ENCODE measurements at places on chromosomes 11 and 22.

DNA sequence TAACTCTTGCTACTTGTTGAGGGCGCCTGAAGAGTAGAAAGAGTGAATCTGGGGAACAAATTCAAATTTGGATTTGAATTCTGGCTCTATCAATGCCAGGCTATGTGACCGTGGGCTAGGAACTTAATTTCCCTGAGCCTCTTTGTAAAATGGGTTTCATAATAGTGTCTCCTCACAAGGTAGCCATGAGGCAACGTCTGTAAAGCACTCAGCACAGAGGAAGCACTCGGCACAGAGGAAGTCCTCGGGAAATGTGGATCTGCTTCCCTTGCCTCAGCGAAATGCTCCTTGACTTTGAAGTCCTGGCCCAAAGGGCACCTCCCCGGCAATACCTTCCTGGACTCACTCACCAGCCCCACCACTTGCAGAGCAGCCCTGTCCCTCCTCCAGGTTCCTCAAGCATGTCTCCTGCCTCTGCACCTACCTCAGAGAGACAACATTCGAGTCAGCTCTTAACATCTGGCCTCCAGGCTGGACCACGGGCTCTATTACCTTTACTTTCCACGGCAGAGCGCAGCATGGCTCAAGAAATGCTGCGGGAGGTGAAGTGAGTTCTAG is 17.7 kb downstream of the CD6 start:
- no peak overlapping the region for H3K4me3 ChIP-seq
- H3K27me3 ChIP-seq, result no peaks in the 10 kb centered on the region
- H3K36me3 ChIP-seq, result no peaks in the 10 kb centered on the region
- DNase-seq, result no peak
- no peak overlapping the region for H3K27ac ChIP-seq

DNA sequence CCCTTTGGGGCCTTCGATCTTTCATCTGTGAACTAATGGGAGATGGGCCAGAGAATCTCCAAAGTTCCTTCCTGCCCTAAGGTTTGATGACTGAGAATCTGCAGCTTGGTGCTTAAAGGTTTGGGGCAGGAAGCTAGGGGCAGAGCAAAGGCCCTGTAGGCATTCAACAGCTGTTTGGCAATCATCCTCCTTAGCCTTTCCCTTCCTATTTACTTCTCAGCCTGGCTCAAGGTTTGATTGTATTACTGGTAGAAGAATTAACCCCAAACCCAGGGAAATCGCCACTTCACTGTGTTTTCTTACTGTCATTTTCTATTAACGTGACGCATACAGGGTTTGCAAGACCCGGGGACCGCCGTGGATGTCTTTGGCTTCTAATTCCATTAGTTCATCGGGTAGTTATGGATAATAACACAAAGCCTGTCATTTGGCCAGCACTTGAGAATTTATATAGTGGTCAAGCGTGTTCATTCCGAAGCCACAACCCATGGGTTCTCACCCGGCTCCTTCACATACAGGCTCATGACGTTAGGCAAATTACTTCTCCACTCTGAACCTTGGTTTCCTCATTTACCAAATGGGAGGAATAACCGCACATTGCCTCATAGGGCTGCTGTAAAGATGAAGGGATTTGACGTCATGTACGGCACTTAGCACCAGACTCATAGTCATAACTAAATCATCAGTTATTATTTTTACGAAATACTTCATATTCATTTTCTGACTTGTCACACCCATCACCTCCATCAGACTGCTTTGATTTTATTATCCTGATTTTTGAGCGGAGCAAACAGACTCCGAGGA is 158.1 kb downstream of the FBXO7 start:
- no peaks in the 10 kb centered on the region for H3K4me1 ChIP-seq
- H3K27me3 ChIP-seq, result no peaks in the 10 kb centered on the region
- H3K36me3 ChIP-seq, result no peaks in the 10 kb centered on the region
- no peak for DNase-seq
- no peak overlapping the region for H3K4me3 ChIP-seq

DNA sequence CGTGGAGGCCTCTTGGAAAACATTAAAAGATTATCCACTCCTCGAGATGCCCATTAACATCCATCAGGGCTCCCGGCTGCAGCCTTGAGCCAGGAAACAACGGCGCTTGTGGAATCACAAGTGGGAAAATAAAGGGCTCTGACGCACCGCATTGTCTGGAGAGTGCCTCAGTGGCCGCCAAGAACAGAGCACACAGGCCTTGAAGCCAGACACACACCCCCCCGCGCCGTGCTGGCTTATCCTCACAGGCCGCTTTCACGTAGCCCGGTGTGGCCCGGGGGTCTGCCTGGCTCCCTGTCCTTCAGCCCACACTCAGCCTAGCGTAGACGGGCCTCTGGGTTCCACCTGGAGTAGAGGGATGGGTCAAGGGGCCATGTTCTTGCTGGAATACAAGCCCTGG is 1020.5 kb downstream of the BRD1 start:
- DNase-seq, result no peak
- H3K27ac ChIP-seq, result no peak overlapping the region
- no peak overlapping the region for H3K4me3 ChIP-seq
- H3K27me3 ChIP-seq, result no peaks in the 10 kb centered on the region

DNA sequence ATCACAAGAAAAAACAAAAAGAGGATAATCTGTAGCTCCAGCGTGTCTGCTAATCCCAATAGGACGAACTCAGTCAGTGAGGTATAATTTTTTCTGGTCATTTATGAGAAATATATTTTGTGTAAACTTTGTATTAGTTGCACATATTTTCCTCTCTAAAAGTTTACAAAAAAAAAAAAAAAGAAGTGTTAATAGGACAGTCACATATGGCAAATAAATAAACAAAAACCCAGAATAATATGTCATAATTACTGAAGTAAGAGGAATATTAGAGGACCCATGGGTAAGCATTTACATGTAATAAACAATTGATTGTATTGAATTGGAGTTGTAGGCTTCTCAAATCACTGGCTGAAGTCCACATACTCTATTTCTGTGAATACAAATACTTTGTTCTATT is at the start of gene OR5F1:
Gene OR5F1, minus strand, starts transcription at position 101 of the 400 bp plus-strand sequence. Its CDS starts 0 bp downstream, at position 101.
- H3K27me3 ChIP-seq, result no peaks in the 10 kb centered on the region
- no peak within 1 kb of the TSS for H3K27ac ChIP-seq
- no peak for DNase-seq
- H3K4me1 ChIP-seq, result no peaks in the 10 kb centered on the region
- H3K4me3 ChIP-seq, result no peak within 1 kb of the TSS

DNA sequence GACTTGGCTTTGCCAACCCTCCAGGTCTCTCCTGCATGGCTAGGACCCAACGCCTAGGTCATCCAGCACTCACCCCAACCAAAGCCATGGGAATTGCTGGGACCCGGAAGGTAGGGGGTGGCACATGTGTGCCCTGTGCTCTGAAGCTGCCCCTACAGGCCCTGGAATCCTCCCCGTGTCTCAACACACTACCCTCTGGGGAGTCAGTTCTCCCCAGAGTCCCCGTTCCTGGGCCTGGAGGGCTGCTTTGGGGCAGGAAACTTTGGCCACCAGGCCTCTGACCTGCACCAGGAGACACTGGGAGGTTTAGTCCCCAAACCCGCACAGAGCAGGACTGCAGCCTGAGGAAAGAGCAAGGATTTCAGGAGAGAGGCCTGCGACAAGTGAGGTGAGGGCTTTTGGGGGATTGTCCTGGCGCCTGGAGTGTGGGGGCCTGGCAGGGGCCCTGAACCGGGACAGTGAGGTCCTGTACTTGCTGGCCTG is 495 bp upstream of the IFITM1 start:
- peaks cover 46% of the 10 kb centered on the region for H3K4me1 ChIP-seq
- no peaks in the 10 kb centered on the region for H3K27me3 ChIP-seq
- H3K36me3 ChIP-seq, result peaks cover 18% of the 10 kb centered on the region
- peak overlapping the region; percentile 72 for H3K27ac ChIP-seq
- H3K4me3 ChIP-seq, result peak overlapping the region; percentile 75
- no peak for DNase-seq

DNA sequence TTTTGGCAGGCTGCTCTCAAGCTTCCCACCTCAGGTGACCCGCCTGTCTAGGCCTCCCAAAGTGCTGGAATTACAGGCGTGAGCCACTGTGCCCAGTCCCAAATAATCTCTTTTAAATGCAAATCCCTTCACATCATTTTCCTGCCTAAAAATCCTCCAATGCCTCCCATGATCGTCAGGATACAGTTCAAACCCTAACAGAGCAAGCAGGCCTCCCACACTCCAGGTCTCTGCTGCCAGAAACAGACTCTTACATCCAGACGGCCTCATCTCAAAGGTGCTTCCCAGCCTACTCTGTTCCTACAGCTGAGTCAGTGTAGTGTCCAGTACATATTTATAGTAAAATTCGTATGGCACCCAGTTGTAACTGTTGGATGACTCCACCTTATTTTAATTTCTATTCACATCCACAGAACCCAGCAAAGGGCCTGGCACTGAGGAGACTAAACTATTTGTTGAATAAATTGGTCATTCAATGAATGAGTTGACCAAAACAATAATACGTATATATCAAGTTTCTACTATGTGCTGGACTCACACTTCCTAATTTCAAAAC is 8.2 kb downstream of the SIRT3 start:
- no peak overlapping the region for H3K4me3 ChIP-seq
- H3K27ac ChIP-seq, result no peak overlapping the region
- no peak for DNase-seq
- H3K4me1 ChIP-seq, result no peaks in the 10 kb centered on the region
- peaks cover 3% of the 10 kb centered on the region for H3K36me3 ChIP-seq

DNA sequence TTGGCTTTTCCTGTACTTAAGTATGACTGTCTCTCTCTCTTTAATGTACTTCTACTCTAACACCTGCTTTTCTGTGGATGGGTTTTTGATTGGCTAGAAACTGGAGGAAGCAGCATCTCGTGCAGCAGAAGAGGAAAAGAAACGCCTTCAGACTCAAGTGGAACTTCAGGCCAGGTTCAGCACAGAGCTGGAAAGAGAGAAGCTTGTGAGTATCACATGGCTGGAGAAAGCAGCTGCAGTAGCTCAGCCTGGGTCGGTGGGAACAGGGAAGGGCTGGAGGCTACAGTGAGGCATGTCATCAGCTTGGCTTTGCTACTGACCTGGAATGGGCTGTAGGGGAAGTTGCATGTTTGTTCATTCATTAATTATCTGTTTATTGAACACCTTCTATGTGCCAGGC is 74.2 kb downstream of the SWAP70 start:
- no peak overlapping the region for H3K4me3 ChIP-seq
- no peaks in the 10 kb centered on the region for H3K27me3 ChIP-seq
- H3K4me1 ChIP-seq, result no peaks in the 10 kb centered on the region
- peaks cover 17% of the 10 kb centered on the region for H3K36me3 ChIP-seq

GRCh38 chr11:33585586-33586209 is 114.9 kb downstream of the C11orf91 start:
- no peaks in the 10 kb centered on the region for H3K4me1 ChIP-seq
- no peak for DNase-seq
- H3K36me3 ChIP-seq, result no peaks in the 10 kb centered on the region
- H3K4me3 ChIP-seq, result no peak overlapping the region
- no peak overlapping the region for H3K27ac ChIP-seq

DNA sequence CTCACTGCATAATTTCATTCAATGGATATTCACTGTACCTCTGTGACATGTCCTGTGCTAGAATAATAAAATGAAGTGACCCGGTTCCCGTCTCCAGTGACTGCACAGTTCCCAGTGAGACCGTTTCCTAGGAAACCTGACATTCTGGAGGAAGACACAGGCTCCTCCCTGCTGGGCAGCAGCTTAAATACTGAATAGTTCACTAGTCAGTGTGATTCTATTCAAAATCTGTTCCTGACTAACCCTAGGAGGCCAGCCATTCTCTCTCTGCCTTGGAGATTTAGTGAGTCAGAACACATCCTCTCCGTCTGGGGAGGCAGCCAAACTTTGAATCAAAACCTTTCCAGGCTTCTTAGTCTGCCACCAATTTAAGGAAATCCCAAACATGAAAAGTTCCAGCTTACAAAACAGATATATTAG is 11.3 kb downstream of the TRIM66 start:
- H3K27me3 ChIP-seq, result no peaks in the 10 kb centered on the region
- H3K4me3 ChIP-seq, result no peak overlapping the region
- no peaks in the 10 kb centered on the region for H3K4me1 ChIP-seq
- DNase-seq, result no peak

DNA sequence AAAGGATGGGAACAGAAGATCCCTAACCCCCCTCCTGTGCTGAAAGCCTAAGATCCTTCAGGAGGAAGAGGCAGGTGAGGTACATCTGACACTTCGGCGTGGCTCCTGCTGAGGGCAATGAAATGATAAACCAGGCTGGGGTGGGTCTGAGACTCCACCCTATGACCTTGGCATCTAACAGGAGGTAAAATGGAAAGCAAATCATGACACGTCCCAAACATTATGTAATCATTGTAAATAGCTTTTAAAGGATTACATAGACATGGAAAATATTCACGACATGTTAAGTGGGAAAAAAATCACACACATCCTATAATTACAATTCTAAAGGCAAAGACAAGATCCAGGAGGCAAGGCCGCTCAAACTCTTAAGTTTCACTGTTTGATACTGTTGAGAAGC is 70.5 kb downstream of the LINC01488 start:
- no peak for DNase-seq
- no peak overlapping the region for H3K4me3 ChIP-seq
- no peaks in the 10 kb centered on the region for H3K4me1 ChIP-seq
- no peaks in the 10 kb centered on the region for H3K27me3 ChIP-seq
- no peak overlapping the region for H3K27ac ChIP-seq

GRCh38 chr11:24615451-24616160 is 118.8 kb downstream of the LUZP2 start:
- H3K27ac ChIP-seq, result no peak overlapping the region
- no peak overlapping the region for H3K4me3 ChIP-seq
- H3K36me3 ChIP-seq, result no peaks in the 10 kb centered on the region
- no peaks in the 10 kb centered on the region for H3K4me1 ChIP-seq
- H3K27me3 ChIP-seq, result no peaks in the 10 kb centered on the region
- DNase-seq, result no peak

DNA sequence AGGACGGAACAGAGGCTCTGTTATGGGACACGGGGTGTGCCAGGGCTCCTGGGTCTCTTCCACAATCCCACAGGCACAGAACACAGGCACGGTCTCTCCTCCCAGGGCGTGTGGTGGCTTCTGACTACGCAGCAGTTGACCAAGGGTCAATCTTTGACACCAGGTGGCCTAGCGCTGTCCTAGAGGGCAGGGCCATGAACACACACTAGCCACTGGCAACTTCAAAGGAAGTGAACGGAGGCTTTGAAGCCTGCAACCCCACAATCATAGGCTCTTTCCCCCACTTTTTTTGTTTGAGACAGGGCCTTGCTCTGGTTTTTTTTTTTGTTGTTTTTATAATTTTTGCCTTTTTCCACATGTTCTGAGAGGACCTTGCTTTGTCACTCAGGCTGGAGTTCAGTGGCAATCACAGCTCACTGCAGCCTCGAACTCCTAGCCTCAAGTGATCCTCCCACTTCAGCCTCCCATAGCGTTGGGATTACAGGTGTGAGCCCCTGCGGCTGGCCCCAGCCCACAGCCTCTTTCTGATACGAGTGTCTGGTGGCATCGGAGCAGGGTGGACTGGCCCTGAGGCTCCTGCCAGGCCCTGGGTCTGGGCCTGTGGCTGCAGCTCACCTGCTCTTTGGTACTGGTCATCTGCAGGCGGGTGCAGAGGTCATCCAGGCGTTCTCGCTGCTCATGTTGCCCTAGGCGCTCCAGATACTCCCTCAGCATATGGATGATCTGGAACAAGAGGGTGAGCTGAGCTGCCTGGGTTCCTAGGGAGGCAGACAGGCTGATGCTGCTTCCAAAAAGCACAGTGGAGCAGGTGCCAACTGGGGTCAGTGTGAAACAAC is 9.1 kb downstream of the GALR3 start:
- peaks cover 39% of the 10 kb centered on the region for H3K36me3 ChIP-seq
- no peak overlapping the region for H3K27ac ChIP-seq
- H3K27me3 ChIP-seq, result no peaks in the 10 kb centered on the region
- no peak overlapping the region for H3K4me3 ChIP-seq
- H3K4me1 ChIP-seq, result no peaks in the 10 kb centered on the region

GRCh38 chr11:57395905-57396623 is 5.6 kb upstream of the PRG2 start:
- no peaks in the 10 kb centered on the region for H3K36me3 ChIP-seq
- H3K27ac ChIP-seq, result no peak overlapping the region
- H3K4me1 ChIP-seq, result no peaks in the 10 kb centered on the region
- DNase-seq, result no peak
- no peak overlapping the region for H3K4me3 ChIP-seq

Measured in natural killer cell (primary cell).